CD4-positive, CD25-positive, alpha-beta regulatory T cell (primary cell): ENCODE measurements at places on chromosomes 4 and X. TPM values are rescaled to one million over a fixed set of nuclear protein-coding genes. Genes with fewer than 3 reads are reported as not detected.

GSX2 gene
- not detected for total RNA-seq

SLC49A3 gene
- total RNA-seq: 2.6 TPM

DNA sequence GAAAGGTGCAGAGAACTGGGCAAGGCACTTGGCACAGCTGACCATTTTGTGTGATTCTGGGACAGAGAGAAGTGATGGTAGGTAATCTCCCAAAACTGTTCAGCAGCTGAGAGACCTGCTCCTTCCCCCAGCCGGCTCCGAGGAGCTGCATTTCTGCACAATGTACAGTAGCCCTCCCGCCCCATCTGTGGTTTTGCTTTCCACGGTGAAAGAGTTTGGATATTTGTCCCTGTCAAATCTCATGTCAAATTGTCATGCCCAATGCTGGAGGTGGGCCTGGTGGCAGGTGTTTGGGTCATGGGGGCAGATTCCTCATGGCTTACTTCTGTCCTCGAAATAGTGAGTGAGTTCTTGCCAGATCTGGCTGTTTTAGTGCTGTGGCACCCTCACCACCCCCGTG, 90.5 kb upstream of the CD99 start:
- no peak for DNase-seq

DNA sequence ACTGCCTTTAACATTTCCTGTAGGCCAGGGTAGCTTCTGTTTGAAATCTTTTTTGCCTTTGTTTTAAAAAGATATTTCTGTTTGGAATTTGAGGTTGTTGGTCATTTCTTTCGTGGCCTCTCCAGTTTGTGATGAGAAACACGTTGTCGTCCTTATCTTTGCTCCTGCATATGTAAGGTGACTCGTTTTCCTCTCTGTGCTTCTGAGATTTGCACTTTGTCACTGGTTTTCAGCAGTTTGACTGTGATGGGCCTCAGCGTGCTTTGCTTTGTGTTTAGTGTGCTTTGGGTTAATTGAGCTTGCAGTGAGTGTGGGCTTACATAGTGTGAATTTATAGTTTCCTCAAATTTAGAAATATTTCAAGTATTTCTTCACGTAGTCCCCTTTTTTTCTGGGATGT, 81.5 kb downstream of the FAM193A start:
- no peak for DNase-seq

- DNase-seq: no peak
These were observed 21.5 kb downstream of the SUPT20HL2 start for GRCh38 chrX:24292353-24292752.

- no peak for DNase-seq
These were observed 108.3 kb upstream of the RPS6KA3 start for GRCh38 chrX:20374900-20375438.

GRCh38 chr4:140732780-140733179, 23.4 kb downstream of the TBC1D9 start:
- no peak for DNase-seq

VCX2 gene
- not detected for total RNA-seq

XK gene
- total RNA-seq: 0.99 TPM

COX7B2 gene
- total RNA-seq: not detected

DNA sequence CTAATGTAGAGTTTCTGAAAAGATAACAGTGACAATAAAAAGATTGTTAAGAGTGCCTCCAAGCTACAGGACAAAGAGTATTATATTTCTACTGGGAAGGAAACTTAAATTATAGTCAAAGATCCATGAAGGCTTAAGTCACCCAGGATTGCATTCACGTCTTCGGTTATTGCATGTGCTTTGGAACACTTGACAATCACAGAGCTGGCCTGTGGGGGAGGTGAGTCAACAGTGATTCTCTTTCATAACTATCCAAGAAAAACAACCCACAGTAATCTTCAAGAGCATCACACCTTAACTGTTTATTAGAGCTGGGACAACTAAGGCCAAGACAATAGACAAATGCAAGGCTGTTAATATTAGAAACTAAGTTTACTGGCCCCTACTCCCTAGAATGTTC, 40.3 kb downstream of the PDGFC start:
- no peak for DNase-seq

GRCh38 chr4:41611124-41611838, 73.3 kb downstream of the LIMCH1 start:
- DNase-seq: no peak

AKAP14 gene
- not detected for total RNA-seq

FAT4 gene
- 0.02 TPM for total RNA-seq

GLRA3 gene
- not detected for total RNA-seq

CYSLTR1 gene
- 7.2 TPM for total RNA-seq

DNA sequence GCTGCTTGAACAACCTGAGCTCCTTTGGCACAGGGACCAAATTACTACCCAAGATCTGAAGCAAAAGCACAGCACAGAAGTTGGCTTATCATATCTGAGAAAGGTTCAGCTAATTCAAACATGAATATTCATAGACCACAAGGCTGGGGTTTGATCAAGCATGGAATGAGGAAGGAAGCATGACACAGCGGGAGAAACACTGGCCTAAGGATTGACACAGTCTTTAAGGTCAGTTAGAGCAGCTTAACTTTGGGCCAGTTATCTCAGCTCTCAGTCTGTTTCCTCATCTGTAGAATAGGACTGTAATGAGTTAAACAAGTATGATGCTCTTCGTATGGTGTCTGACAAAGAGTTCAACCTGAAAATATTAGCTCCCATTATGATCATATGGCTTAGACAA, 88.5 kb upstream of the CBR4 start:
- no peak for DNase-seq

DNA sequence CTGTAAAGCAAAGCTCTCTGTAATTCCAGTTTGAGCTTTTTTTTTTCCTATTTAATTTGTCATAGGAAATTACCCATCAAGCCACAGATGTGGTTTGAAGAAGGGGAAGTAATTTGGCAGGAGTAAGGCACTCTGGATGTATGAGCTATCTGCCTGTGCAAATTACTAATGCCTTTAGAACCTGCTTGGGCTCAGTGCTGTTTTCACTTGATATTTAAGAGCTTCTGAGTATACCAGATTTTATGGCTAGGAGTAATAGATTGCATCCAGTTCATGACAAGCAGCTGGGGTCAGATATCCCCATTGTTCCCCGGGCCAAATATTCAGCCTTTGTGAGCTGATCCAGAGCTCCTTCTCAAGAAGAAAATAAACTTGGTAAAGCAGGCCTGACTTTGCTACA, 89.1 kb downstream of the DCAF8L2 start:
- DNase-seq: no peak

- no peak for DNase-seq
These were observed 101.6 kb downstream of the PDE5A start for GRCh38 chr4:119526786-119527550.

DNA sequence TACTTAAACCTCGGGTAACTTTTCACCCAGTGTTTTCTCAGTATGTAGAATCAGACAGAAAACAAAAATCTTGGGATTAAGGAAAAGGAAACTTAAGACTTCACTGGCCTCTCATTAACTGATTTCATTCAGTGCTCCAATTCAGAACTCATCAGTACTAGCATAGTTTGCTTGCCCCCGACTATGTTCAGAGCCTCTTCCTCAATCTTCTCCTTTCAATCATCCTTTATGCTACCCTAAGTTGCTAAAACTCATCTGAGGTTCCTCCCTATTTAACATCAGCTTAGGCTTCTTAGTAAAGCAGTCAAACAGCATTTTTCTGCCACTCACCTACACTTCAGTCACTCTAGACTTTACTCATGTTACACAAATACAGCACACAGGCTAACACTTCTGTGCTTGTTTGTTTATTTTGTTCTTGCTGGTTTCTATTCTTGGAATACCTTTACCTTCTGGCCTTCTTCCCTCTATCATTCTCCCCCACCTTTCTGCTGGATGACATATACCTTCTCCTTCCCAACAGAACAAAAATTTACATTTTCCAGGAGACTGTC, 163.0 kb upstream of the TLL1 start:
- no peak for DNase-seq

DNA sequence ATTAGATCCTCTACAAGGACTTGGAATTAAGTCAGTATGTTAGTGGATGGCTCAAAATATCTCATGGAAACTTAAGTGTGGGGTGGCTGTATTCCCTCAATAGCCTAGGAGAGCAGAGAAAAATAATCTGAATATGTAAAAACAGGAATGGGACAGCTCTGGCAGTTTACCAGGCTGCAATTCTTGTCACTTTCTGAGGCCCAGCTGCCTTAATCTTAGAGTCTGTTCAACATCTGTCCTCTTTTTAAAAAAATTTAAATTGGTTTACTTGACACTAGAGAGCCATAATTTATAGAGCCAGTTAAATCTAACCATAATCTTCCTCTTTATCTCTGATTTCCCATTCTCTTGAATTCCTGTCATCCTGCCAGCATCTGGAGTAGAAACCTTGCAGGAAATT, 109.2 kb upstream of the CXCL13 start:
- no peak for DNase-seq

DMRTC1B gene
- 1.3 TPM for total RNA-seq

GRCh38 chrX:75546724-75547511, 24.1 kb upstream of the ZDHHC15 start:
- DNase-seq: no peak

SMARCAD1 gene
- total RNA-seq: 17.6 TPM

GRCh38 chrX:38313190-38313589, 14.1 kb downstream of the RPGR start:
- DNase-seq: no peak

GRCh38 chr4:144300616-144301015, 160.1 kb upstream of the GYPA start:
- no peak for DNase-seq

- no peak for DNase-seq
These were observed 12.2 kb downstream of the ITIH6 start for GRCh38 chrX:54785901-54786300.

GRCh38 chr4:40240040-40240653, 43.3 kb downstream of the RHOH start:
- no peak for DNase-seq

- DNase-seq: no peak
These were observed 942.3 kb upstream of the SLIT2 start for GRCh38 chr4:19309378-19309777.

- no peak for DNase-seq
These were observed 142.6 kb upstream of the PPARGC1A start for GRCh38 chr4:24032371-24032989.

DNA sequence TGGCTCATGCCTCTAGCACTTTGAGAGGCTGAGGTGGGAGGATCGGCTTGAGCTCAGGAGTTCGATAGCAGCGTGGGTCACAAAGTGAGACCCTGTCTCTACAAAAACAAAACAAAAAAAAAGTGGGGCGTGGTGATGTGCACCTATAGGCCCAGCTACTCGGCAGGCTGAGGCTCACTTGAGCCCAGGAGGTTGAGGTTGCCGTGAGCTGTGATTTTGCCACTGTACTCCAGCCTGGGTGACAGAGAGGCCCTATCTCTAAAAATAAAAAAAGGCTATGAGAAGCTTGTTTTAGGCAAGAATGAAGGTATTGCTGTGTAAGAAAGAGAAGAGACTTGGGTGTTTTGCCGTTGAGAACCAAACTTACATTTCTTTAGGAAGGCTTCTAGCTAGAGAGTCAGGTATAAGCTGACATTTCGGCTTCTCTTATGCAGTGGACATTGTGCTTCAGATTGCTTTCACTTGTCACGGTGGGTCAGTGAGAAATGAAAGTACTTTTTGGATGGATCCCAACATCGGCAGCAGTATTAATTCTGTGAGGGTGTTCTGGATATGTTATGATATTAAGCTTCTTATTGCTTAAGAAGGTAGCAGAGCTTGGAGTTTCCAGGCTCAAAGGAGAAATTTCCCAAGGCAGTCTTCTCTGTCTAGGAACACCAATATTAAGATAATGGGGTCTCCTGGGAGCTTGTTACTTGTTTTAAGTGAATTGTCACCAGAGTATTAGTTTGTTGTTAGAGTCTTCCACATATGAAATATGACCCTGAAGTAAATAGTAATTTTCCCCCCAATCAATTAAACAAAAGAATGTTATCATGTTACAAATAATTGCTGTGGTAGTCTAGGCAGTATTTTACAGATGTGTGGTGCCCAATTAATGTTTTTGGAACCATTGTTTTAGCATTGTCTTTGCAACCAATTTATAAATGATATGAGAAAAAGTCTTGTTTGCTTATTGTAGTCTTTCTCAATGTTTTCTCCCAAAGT, 17.6 kb downstream of the TMEM131L start:
- no peak for DNase-seq

DNA sequence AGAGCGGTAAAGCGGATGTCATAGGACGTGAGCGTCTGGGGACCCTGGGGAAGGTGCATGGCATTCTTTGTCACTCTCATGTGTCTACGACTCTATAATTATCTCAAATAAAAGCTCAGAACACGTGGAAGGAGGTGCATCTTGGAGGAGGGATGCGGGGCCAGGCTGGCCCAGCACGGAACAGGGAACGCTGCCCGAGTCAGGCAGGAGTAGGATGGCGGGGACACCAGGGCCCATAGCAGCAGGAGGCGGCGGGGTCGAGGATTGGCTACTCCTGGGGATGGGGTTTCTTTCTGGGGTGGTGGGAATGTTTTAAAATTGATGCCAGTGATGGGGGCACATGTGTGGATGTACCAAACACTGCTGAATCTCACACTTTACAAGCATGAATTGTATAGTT, 5.4 kb upstream of the HTRA3 start:
- DNase-seq: no peak

GRCh38 chrX:9825129-9825790, 39.0 kb downstream of the SHROOM2 start:
- no peak for DNase-seq

DMD gene
- total RNA-seq: 2.8 TPM

SLC4A4 gene
- not detected for total RNA-seq

DNA sequence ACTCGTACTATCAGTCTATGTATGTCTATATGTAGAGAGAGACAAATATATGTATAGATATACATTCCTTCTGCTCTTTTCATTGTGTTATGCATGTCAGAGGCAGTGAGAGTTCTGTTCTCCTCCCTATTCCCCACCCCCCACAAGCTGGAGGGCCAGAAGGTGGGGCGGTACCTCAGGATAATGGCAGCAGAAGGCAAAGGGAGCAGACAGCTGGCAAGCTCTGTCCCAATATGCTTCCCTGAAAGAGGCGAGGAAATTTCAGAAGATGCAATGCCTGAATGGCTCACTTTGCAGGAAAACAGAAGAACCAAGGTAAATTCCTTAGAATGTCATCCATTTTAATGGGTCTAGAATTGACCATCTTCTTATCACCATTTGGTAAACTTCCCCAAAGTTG, 114.4 kb downstream of the NAA11 start:
- no peak for DNase-seq

DNA sequence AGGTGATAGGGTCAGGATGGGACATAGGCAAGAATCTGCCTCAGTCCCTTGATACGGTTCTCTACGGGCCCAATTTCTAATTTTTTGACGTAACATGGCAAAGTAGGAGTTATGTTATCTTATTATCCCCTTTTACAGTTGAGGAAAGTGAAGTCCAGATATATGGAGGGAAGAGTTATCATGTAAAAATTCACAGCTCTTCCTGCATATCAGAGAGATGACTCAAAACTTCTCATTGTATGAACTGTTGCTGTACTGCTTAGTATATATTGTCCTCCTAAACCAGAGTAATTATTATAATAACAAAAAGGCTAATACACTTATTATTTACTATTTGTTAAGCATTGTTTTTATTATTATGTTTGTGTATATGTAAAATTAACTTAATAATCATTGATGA, 260.5 kb upstream of the IGFBP7 start:
- DNase-seq: no peak
